A549 treated with CORT108297 at 1 μM for 4 hours (cell line): ENCODE measurements at places on chromosomes 4 and X. TPM values are rescaled to one million over a fixed set of nuclear protein-coding genes. Genes with fewer than 3 reads are reported as not detected.

PRMT9 gene
- total RNA-seq, result 2.8 to 3.3 TPM (median 3.0 TPM) in 5 replicates

AKAP14 gene
- not detected in 5 replicates for total RNA-seq

L1CAM gene
- 19.7 to 25.6 TPM (median 22.5 TPM) in 5 replicates for total RNA-seq

DMRTC1 gene
- total RNA-seq, result 0.07 TPM in 1 of 5 replicates, not detected in the others

MAP3K15 gene
- 1.8 to 2.4 TPM (median 1.9 TPM) in 5 replicates for total RNA-seq

LRCH2 gene
- 0.02 to 0.03 TPM (median 0.02 TPM) in 3 of 5 replicates, not detected in the others for total RNA-seq

PDLIM3 gene
- total RNA-seq, result 0.12 to 0.14 TPM (median 0.13 TPM) in 4 of 5 replicates, not detected in the other

TMEM144 gene
- 3.0 to 4.7 TPM (median 3.5 TPM) in 5 replicates for total RNA-seq

ADRA2C gene
- 5.9 to 11.6 TPM (median 11.3 TPM) in 5 replicates for total RNA-seq

CXCL6 gene
- total RNA-seq, result 0.05 to 0.12 TPM (median 0.07 TPM) in 3 of 5 replicates, not detected in the others

UVSSA gene
- 2.9 to 5.8 TPM (median 5.4 TPM) in 5 replicates for total RNA-seq

RS1 gene
- total RNA-seq, result not detected in 5 replicates

DDIT4L gene
- total RNA-seq, result 0.37 to 0.62 TPM (median 0.43 TPM) in 5 replicates

GPR143 gene
- total RNA-seq, result 0.12 to 0.21 TPM (median 0.18 TPM) in 5 replicates

SPARCL1 gene
- not detected in 5 replicates for total RNA-seq

POU4F2 gene
- total RNA-seq, result not detected in 5 replicates

TRAM1L1 gene
- total RNA-seq, result 0.47 to 0.89 TPM (median 0.55 TPM) in 5 replicates

CCDC110 gene
- total RNA-seq, result 0.04 to 0.09 TPM (median 0.07 TPM) in 3 of 5 replicates, not detected in the others

OFD1 gene
- total RNA-seq, result 10.0 to 15.1 TPM (median 11.8 TPM) in 5 replicates
